Inflammatory macrophage (primary cell): ENCODE measurements at places on chromosomes 11 and 22.
A peak's percentile ranks its signal among the peaks of the same experiment; 100 is the strongest.

- DNase-seq, result no peak
Measured at GRCh38 chr11:94089341-94089740, 39.3 kb upstream of the PANX1 start.

DNA sequence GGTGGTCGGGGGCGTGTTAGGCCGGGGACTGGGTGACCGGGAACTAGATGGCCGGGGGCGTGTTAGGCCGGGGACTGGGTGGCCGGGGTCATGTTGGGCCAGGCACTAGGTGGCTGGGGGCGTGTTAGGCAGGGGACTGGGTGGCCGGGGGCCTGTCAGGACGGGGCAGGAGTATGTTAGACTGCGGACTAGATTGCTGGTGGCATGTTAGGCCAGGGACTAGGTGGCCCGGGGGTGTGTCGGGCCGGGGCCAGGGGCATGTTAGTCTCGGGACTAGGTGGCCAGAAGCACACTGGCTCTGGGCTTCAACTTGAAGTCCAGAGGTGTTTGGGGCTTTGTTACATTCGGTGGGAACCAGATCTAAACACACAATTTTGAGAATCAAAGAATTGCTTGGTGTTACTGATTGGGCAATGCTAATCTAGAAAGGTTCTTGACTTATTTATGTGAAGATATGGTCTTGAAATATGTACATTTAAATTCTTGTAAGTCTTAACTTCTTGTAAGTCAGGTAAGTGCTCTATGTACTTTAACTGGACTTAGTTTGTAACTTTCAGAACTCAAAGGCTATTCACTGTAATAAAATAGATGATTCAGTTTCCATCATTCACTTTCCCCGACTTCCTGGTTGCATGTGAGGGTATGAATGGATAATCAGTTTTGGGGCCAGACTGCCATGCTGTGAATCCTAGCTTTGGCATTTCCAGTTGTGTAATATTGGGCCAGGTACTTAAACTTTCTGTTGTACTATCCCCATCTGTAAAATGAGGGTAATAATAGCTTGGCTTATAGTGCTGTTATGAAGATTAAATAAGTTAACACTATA is 1.1 kb downstream of the EXT2 start:
- DNase-seq, result no peak

DNA sequence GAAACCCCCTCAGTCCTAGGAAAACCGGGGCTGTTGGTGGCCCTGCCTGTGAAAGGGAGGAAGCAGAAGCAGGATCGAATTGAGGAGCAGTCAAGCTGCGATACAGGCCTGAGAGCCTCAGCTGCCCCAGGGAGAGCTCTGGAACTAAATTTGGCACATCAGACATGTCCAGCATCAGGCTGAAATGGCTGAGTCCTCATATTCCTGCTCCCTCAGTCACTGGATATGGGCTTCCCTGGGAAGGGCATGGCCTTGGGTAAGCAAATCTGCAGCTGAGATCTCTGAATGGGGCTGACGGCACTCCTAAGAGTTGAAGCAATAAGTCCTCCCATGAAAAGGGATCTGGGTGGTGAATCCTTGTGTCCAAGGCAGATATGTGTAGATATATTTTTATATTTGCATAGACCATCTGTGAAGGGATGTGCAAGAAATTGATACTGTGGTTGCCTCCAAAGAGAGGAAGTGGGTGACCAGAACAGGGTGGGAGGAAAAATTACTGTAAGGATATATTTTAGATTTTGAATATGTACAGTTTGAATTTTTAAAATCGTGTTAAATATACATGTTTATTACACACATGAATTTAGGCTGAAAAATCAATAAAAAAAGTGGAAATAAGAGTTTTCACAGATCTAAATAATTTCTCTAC is 45.5 kb downstream of the APIP start:
- no peak for DNase-seq

- no peak for DNase-seq
Measured at GRCh38 chr11:111153194-111153593, 92.3 kb upstream of the POU2AF2 start.

- no peak for DNase-seq
Measured at GRCh38 chr11:87072787-87073186, 35.1 kb downstream of the TMEM135 start.

DNA sequence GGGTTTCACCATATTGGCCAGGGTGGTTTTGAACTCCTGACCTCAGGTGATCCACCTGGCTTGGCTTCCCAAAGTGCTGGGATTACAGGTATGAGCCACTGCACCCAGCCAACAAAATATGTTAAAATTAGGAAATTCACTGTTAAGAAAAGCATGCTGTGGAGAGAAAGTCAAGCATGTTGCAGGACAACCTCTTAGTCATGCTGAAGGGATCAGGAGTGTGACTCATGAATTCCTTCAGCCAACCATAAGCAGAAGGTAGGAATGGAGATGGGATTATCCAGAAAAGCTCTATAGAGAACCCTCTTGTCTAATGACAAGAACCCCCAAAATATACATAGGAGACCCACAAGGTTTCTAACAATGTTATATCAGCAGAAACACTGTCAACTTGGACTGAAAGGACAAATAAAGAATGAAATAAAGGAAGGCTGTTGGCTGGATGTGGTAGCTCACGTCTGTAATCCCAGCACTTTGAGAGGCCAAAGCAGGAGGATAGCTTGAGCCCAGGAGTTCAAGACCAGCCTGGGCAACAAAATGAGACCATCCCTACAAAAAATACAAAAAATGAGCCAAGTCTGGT is 16.0 kb downstream of the MRTFA start:
- DNase-seq, result peak; percentile 34

DNA sequence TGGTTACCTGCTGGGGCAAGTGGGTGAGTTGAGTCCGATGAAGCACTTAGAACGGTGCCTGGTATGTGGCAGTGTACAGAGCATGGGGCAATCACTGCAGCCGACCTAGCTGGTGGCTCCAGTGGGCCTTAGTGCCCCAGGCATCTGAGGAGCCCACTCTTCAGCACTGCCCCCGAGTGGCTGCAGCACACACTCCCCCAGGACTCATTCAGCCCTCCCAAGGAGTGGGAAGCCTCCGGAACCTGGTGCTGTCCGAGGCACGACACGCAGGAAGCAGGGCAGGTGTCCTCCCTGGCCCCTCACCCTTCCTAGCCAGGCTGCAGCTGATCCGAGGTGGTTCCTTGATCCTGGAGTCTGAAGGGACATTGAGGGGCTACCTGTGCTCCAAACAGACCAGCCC is 42.4 kb upstream of the PRODH start:
- DNase-seq, result no peak

- no peak for DNase-seq
Measured at GRCh38 chr22:50343541-50343935, 411 bp downstream of the PPP6R2 start.

GRCh38 chr11:92300876-92301275 is 76.3 kb downstream of the FAT3 start:
- DNase-seq, result no peak

DNA sequence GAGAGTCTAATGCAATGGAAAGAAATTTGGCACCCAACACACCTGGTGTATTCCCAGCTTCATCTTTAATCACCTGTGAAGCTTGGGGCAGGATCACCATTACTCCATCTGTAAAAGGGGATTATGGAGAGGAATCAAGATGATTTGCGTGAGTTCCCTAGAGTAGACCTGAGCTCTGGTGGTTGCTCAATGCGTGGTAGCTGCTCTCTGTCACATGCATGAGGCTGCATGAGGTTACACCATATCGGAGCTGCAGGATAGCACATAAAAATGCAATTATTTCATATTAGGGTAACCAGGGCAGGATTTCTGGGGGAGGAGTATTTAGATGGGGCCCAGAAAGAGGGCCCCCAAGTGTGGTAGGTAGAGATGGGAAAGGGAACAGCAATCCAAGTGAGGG is 35.3 kb upstream of the CLMP start:
- peak; percentile 30 for DNase-seq

GRCh38 chr22:46622081-46622521 is 1.9 kb downstream of the GRAMD4 start:
- DNase-seq, result peak; percentile 74

- peak; percentile 84 for DNase-seq
Measured at GRCh38 chr11:131928992-131929391, 558.6 kb downstream of the NTM start.

GRCh38 chr11:76666408-76666807 is 4.1 kb downstream of the LRRC32 start:
- DNase-seq, result peak; percentile 22

GRCh38 chr11:11155962-11156815 is 196.9 kb downstream of the CSNK2A3 start:
- no peak for DNase-seq

DNA sequence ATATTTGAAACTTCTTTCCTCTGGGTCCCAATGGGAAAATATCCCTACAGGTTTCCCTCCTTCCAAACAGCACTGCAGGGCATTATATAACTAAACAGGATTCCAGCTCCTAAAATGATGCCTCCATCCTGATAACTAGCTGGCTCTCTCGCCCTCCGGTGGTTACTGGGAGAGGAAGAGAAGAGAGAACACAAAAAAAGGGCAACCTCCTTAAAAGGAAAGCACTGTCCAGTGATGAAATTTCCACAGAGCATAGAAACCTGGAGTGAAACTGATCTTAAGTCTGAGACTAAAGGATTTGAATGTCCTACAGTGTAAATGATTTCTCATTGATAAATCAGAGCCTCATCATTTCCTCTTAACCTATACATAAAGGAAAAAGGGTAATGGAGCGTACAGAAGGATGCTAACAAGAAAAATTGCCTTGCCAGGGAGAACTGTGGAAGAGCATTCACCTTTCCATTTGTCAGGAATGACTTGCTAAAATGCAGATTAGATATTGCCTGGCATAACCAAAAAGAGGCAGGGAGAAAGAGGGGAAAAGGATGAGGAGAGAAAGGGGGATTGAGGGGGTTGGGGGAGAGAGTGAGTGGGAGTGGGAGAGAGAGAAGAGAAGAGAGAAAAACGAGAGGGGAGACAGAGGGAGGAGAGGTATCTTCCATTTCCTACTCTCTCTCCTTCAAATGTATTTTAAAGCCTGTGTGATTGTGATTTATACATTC is 121.3 kb downstream of the APOL5 start:
- DNase-seq, result peak; percentile 14

- no peak for DNase-seq
Measured at GRCh38 chr11:63250162-63251050, 7.0 kb upstream of the SLC22A25 start.

DNA sequence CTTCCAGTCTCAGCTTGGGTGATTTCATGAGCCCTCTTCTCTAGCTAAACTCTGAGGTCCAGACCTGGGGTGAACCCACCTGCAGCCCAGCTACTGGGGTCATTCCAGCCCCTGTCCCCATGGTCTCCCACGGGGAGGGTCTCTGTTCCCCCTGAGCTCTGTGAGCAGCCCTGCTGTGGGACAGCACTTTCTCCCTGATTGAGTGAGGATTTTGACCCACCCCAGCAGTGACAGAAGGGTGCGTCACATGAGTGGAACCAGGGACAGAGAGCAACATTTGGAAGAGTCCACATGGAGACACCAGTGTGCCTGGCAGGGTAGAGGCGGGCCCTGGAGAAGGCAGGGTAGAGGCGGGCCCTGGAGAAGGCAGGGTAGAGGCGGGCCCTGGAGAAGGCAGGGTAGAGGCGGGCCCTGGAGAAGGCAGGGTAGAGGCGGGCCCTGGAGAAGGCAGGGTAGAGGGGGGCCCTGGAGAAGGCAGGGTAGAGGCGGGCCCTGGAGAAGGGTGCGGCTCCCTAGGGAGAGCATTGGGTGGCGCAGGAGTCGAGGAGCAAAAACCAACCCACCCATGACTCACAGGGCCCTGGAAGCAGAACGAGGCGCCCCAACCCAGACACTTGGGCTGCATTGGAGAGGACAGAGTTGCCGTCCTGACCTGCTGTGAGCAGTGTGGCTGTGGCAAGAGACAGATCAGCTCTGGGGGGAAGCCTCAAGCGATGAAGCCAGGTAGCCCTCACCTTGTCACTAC is 227.7 kb upstream of the B3GAT1 start:
- DNase-seq, result no peak

- DNase-seq, result no peak
Measured at GRCh38 chr22:36610567-36610966, 81.6 kb upstream of the EIF3D start.

GRCh38 chr11:9214765-9215164 is 50.4 kb downstream of the DENND5A start:
- no peak for DNase-seq

GRCh38 chr11:116030697-116031331 is 526.6 kb upstream of the CADM1 start:
- DNase-seq, result no peak

DNA sequence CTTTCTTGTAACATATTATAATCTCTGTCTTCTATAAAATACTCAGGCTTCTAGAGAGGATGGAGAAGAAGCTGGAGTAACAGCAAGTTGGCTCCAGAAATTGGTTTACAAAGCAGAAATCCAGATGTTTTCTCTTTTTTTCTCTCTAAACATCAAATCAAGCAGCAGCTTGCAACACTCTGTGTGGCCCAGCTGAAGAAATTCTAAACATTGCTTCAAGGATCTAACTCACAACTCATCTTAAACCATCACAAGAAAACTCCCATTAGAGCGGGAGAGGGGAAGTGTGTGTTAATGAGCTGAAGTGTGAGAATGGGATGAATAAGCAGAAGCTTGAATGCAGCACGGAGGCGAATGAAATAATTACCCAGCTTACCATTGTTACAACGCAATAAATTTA is 146.5 kb downstream of the OPCML start:
- no peak for DNase-seq

DNA sequence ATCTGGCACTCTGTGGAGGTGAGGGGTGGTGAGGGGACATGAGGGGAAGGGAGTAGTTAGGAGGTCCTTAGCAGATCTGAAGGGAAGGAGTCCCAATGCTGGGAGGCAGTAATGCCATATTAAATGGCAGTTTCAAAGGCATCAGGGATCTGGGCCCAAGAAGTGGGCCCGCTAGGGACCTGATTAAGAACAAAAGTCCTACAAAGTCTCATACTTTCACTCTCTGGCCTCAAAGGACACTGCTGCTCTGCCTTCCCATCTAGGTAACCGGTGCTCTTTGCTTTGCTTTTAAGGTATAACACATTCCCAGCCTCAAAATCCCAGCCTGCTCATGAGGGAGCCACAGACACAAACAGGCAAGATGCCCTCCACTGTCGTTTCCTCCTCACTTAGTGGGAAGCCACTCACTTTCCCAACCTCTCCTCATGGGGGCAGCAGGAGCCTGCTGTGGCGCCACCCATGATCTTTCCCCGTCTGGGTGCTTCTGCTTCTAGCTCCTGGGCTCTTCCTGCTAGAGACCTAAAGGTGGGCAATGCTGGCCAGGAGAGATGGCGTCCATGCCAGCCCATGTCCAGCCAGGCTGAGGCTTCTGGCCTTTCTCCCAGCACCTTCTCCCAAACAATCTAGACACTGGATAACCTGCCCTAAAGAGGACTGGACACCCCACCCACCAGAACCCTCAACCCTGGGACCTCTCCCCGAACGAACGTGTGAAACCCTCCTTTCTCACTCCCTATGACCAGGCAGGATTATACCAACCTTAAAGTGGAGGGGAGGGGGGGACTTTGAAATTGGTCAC is 68.3 kb downstream of the PLEKHA7 start:
- peak; percentile 63 for DNase-seq

GRCh38 chr22:25386538-25386884 is 167.1 kb downstream of the CRYBB2 start:
- DNase-seq, result no peak

GRCh38 chr11:14645985-14646900 is 2.6 kb downstream of the PDE3B start:
- DNase-seq, result peak; percentile 26

- DNase-seq, result no peak
Measured at GRCh38 chr11:70570693-70571395, 172.5 kb downstream of the CTTN start.

- no peak for DNase-seq
Measured at GRCh38 chr22:40322021-40322420, 24.3 kb upstream of the ADSL start.
